HS-5 (cell line): ENCODE measurements at places on chromosomes 6 and 20.

DNA sequence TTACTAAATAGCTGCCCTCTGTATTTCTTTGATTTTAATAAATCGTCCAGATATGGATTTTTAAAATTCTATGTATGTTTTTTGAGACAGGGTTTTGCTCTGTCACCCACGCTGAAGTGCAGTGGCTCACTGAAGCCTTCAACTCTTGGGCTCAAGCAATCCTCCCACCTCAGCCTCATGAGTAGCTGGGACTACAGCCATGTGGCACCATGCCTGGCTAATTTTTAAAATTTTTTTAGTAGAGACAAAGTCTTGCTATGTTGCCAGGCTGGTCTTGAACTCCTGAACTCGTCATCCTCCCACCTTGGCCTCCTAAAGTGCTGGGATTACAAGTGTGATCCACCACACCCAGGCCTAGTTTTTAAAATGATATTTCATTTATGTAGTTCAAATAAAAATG is 47.4 kb upstream of the DDR1 start:
- DNase-seq: no peak

- no peak for DNase-seq
These were observed 529.6 kb downstream of the ADGRB3 start for GRCh38 chr6:69164564-69165229.

- DNase-seq: no peak
These were observed 145.3 kb downstream of the AIG1 start for GRCh38 chr6:143205991-143206390.

DNA sequence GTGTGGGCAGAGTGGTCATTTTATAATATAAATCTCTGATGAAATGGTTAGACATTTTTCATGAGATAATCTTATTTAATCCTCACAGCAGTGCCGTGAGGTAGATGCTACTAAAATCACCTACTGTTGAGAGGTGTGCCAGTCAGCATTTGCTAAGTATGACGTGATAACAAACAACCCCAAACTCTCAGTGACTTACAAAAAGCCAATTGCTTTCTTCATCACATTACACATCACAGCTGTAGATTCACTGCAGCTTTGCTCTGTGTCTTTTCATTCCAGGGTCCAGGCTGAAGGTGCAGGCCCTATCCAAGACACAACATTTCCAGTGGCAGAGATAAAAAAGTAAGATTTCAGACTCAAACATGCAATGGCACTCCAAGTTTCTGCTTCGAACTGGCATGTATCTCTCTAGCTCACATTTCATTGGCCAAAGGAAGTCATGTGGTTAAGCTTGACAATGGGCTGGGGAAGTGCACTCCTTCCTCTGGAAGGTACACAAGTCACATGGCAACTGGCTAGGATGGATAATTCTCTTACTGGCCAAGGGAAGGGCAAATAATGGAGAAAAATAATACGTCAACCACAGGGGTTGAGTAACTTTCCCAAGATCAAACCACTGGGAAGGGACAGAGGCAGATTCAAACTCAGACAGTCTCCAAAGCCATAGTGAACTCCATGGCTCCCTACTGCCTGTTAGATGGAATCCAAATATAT is 69.5 kb upstream of the EPB41L1 start:
- DNase-seq: no peak

GRCh38 chr6:159985296-159985945 is 16.5 kb downstream of the IGF2R start:
- DNase-seq: no peak

GRCh38 chr20:19524691-19525090 is 233.4 kb upstream of the RIN2 start:
- no peak for DNase-seq

DNA sequence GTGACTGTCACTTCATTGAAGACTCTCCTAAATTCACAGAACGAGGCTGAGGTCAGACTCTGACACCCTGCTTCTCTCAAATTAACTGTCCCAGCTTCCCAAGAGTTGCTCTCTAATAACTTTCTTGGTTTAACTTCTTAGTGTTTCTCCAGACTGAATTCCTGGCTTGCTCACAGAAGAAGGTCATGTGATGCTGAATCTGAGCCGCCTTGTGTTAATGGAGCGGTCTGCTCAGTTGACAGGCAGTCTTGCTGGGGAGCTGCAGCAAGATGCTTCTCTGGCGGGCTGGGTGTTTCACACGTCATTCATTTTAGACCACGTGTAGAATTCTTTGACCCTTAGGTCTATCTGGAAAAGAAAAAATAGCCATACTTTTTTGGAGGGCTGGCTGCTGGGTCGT is 107.3 kb downstream of the FOXO3 start:
- no peak for DNase-seq

GRCh38 chr6:12442455-12442854 is 152.3 kb downstream of the EDN1 start:
- DNase-seq: no peak

DNA sequence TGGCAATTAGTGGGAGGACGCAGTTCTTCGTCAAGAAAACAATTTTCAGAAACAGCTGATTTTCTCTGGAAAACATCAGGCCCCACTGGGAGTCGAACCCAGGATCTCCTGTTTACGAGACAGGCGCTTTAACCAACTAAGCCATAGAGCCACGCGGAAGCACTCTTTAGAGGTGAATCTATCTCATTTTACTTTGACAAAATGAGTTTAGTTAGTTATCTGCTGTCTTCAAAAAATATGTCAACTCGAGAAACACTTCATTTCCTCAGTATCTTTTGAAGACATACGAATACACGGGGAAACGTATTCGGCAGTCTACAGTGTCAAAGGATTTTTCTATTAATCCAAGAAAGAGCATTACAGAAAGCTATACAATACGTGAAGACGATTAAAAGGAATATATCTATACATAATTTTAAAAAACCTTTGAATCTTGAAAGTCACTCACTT is 26.7 kb downstream of the GPX6 start:
- peak; percentile 62 for DNase-seq

GRCh38 chr6:37922563-37922962 is 103.0 kb downstream of the ZFAND3 start:
- no peak for DNase-seq

GRCh38 chr20:49945701-49946477 is 9.7 kb downstream of the RNF114 start:
- DNase-seq: no peak

DNA sequence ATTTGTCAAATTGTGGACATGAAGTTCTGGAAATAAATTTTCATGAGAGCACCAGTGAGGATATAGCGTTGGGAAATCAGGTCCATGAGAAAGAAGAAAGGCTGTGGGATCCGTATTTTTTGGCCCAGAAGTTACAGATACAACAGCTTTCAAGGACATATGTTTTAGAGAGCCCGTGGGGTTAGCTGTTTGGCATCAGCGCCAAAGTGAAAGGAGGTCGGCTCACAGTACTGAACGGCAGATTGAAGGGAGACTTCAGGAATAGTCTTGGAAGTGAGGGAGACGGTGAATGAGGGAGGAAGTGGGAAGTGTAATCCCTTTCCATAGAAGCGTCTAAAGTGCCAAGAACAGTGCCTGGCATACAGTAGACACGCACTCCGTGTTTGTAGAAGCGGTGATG is 31.8 kb downstream of the ZDHHC14 start:
- DNase-seq: no peak

- DNase-seq: no peak
These were observed 75.8 kb upstream of the AFDN start for GRCh38 chr6:167750956-167751358.

- no peak for DNase-seq
These were observed 34.5 kb downstream of the HLA-A start for GRCh38 chr6:29976588-29977424.

GRCh38 chr6:132391391-132392269 is 9.6 kb downstream of the MOXD1 start:
- peak; percentile 68 for DNase-seq

DNA sequence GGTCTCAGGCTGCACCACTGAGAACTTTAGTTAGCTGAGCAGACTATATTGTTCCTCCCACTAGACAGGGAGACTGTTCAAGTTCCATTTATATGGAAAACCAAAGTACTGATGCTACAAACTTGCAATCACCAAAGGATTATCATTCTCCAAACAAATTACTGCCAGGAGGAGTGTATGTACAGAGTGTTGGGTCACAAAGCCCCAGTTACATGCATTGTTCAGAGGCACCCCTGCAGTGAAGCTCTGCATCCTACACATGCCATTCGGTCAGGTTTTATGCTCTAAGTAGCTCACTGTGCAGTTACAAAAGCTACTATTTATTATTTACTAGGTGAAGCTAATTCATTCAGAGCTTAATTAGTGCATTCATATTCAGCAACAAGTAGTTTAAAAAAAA is 75.8 kb downstream of the SMLR1 start:
- DNase-seq: no peak

- DNase-seq: peak; percentile 63
These were observed 45.8 kb upstream of the PNRC1 start for GRCh38 chr6:89034586-89035251.

DNA sequence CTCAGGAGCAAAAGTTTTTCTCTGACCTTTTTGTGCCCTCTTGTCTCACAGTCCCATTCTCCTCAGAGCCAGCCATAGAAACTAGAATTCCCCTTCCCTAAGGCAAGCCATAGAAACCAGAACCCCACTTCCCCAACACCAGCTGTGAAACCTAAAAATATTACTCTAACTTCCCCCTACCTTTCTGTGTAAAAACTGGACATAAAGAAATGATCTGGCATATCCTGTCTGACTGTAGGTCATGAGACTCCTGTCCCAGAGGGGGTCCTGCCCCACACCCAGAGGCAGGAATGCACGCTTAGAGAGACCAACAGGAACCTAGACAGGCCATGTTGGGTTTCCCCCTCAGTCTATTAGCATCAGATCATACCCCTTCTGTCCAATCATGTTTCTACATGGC is 140.6 kb upstream of the SLC22A16 start:
- DNase-seq: no peak

DNA sequence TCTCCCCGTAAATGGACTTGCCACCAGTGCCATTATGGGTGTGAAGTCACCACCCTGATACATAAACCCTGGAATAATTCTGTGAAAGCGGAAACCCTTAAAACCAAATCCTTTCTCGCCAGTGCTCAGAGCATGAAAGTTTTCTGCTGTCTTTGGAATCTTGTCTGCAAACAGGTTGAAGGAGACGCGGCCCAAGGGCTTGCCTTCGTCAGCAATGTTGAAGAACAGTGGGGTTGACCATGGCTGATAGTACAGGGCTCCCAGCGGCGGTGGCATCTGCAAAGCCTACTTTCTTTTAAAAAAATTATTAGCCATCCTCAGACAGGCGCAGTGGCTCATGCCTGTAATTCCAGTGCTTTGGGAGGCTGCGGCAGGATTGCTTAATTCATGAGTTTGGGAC is 22.1 kb downstream of the ABHD12 start:
- DNase-seq: no peak

DNA sequence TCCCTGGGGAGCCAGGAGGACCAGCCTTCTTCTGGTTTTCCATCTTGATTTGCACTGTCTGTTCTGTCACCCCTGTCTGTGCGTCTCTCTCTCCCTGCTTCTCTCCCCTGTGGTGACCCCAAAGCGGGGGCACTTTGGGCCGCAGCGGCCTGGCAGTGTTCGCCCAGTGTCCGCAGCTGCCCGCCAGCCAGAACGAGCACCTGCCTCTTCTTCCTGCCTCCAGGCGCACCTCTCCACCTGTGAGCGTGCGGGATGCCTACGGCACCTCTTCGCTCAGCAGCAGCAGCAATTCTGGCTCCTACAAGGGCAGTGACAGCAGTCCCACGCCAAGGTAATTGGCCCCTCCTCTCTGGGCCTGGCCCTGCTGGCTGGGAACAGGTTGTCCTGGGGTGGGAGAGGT is 30.8 kb downstream of the SNPH start:
- DNase-seq: no peak
